ENCODE measurements at places on chromosomes 13 and 19.

DNA sequence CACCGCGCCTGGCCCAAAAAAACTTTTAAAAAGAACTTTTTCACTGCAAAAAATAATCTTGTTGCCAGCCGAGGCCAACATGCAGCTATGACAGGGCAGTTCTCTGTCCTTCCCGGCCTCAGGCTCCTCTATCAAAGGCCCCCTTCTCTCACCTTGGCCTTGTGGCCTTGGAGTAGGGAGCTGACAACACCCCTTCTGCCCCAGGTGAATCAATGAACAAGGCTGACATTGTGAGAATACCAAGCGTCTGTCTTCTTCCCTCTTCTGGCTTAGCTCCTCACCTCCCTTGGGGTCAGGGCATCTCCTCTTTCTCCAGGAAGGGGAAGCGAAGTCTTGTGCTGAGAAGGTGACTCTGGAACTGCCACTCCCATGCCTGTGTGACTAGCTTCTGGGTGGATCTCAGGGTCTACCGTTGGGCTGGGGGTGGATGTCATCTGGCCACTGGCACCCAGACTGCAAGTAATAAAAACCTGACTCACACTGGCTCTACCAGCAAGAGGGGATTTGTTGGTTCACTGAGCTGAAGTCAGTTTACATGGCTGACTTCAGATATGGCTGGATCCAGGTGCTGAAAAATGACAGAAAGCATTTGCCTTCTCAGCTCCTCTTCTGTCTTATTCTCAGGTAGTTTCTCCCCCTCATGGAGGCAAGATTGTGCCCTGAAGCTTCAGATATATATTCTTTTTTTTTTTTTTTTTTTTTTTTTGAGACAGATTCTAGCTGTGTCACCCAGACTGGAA lies 6.3 kb downstream of the C19orf38 start:
- DNase-seq: no peak

GRCh38 chr19:47283405-47284059 lies 8.8 kb downstream of the INAFM1 start:
- DNase-seq: no peak

GRCh38 chr13:93265800-93266199 lies 39.2 kb downstream of the GPC6 start:
- DNase-seq: no peak

- DNase-seq: no peak
These were observed 26.2 kb downstream of the CELF5 start for GRCh38 chr19:3250675-3251074.

DNA sequence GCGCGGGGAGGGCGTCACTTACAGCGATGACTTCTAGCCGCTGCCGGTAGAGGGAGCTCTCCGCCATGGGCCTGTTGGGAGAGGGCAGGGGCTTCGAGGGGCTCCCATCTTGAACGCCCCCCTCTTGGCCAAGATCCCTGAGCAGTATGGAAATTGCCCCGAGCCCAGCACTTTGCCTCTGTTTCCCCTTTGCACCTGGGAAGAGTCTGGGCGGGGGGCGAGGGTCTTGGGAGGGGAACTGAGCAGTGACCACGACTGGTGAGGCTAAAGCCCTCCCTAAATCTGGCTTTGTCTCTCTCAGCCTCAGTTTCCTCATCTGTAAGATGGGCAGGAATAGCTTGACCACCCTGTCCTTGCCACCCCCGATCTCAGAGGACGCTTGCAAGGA lies 2.8 kb downstream of the PALM3 start:
- DNase-seq: no peak
